Urinary bladder (tissue), 4 donors: ENCODE measurements at places on chromosomes 1 and 21. TPM values are rescaled to one million over a fixed set of nuclear protein-coding genes. Genes with fewer than 3 reads are reported as not detected.
A peak's percentile ranks its signal among the peaks of the same experiment; 100 is the strongest.

Gene FAM78B
- total RNA-seq, result 1.1 TPM

DNA sequence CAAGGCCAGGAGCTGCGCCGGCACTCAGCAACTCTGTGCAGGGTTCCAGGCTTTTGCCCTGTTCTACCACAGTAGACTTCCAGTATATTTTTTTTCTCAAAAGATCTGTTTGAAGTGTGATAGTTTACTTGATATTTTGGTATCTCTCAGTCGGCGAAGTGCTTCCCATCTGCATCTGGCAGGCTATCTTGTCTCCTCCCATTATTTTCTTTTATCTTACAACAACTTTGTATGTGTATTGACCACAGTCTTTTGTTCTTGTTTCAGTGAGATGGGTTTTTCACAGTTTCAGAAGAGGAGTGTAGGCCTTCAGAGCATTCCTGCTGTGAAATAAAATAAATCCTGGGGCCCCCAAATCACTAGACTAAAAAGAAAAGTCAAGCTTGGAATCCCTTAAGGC is 292.9 kb downstream of the PTGER3 start:
- DNase-seq, result no peak

DNA sequence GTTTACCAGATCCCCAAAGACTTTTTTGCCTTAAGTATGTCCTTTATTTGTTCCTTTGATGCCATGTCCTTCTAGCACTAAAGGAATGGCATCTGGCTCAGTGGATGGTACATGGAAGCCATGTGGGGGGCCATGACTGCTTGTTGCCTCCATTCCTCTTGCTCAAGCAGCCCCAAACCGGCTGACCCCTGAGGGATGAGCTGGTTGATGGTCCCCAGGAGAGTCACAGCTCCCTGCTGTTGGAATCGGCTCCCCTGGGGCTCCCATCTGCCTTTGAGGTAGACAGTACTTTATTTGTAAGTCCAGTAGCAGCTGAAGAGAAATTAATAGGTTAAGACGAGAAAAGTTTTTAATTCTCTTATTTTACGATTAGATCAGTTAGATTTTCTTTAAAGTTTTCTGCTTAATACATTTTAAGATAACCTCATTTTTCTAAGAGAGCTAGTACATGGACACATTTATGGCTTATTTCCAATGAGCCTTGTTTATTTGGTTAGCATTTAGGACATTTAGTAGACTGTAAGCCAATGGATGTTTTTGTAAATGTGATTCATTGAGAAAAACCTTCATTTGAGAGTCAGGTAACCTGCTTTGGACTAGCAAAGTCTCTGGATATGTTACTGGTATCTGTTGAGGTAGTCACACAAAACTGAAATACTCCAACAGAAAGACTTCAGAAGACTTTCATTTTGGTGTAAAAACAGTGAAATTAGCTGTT is 88.2 kb downstream of the CAMTA1 start:
- no peak for DNase-seq

GRCh38 chr1:26315874-26316850 is 1.6 kb upstream of the CD52 start:
- DNase-seq, result no peak

Gene OR2L3
- not detected for total RNA-seq

Gene NMNAT1
- 11.5 TPM for total RNA-seq

GRCh38 chr1:202135221-202135721 is 9.3 kb downstream of the ARL8A start:
- DNase-seq, result no peak

Gene DNAJC16
- 18.7 TPM for total RNA-seq

DNA sequence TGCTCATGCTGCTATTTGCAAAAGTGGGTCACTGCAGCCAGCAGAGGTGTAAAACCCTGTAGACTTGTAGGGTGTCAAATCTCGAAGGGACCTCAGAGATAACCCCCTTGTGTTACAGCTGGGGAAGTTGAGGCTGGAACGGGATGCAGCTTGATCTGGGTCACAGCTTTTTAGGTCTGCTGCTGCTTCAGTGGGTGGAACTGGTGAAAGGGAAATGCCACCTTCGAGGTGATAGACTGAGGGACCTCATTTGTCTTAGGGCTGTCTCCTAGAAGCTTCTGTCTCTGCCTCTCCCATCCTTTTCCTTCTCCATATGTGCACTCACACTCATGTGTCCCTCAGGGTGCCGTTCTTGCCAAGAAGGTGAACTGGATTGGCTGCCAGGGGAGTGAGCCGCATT is 35.4 kb downstream of the QSOX1 start:
- no peak for DNase-seq

GRCh38 chr1:11980676-11980972 is 380 bp downstream of the MFN2 start:
- DNase-seq, result no peak

GRCh38 chr1:219825355-219825754 is 103.0 kb downstream of the SLC30A10 start:
- no peak for DNase-seq

Gene COL11A1
- total RNA-seq, result 76.5 TPM

DNA sequence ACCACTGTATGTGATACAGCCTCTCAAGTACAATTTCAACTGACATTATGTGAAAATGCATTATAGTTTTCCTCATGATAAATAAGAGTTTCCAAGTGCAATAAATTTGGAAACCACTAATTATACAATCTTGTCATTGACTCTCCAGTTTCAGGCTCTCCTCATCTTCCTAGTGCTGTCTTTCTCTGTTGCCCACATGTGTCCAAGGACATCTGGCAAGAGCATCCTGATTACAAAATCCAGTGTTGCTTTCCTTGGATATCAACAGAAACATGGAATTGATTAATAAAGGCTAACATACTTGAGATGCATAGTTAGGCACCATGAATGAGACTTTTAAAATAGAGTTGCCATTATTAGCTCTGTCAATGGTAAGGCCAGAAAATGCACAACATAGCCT is 15.6 kb upstream of the MAP10 start:
- no peak for DNase-seq

Gene C1orf210
- 0.90 TPM for total RNA-seq

DNA sequence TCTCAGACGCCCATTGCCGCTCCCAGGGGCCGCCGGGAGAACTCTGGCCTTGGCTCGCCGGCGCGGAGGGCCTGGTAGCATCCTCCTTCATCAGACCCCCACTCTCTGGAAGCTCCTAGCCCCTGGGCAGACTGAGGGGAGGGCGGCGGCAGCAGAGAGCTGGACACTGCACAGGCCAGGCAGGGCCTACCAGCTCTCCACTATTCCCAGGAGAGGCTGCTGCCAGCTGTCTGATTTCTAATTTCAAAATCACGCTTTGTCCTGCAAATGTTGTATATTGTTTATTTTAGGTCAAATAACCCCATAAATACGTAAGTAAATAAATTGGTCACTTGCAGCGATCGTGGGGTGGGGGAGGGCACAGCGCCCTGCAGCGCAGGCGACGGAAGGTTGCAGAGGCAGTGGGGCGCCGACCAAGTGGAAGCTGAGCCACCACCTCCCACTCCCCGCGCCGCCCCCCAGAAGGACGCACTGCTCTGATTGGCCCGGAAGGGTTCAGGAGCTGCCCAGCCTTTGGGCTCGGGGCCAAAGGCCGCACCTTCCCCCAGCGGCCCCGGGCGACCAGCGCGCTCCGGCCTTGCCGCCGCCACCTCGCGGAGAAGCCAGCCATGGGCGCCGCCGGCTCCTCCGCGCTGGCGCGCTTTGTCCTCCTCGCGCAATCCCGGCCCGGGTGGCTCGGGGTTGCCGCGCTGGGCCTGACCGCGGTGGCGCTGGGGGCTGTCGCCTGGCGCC is at the start of gene MTARC1:
MTARC1 (plus strand) TSS at position 577 of the 732 bp plus-strand sequence; CDS start at position 609, 32 bp downstream.
- DNase-seq, result no peak

DNA sequence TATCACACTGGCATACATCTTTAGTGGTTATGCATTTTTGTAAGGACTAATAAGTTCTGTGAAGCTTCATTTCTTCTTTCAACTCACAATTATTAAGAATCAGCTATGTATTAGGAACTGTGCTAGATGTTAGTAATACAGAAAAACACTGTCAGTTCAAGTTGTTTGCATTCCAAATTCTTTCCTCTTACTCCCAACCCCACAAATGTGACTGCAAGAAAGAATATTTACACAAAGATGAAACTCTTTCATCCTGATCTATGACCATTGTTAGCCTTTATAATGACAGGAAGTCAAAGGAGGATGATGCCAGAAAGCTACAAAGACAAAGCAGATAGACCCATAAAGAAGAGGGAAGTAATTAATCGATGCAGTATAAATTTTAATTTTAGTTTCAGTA is 21.0 kb upstream of the GADD45A start:
- no peak for DNase-seq

Gene ARMH1
- total RNA-seq, result 1.4 TPM

GRCh38 chr1:16921391-16922185 is at the start of gene CROCC:
Gene CROCC (plus strand): TSS chr1:16921931. CDS start chr1:16922019, 88 bp downstream.
- peak; percentile 39 for DNase-seq

DNA sequence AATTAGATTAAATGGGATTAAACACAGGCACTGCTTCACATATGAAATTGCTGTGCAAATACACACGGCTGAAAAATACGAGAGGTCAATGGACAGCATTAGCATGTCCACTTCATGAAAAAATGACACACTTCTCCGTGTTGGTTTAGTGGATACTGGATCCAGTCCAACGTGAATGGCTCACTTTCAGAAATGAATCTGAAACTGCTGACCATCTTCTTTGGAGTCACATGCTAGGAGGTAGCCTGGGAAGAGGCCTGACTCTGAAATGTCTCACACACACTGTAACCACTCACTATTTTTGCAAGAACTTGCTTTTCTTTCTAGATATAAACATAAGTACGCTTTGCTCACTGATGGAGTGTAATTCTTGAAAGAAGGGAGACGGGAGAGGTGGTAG is 127.3 kb downstream of the HLCS start:
- no peak for DNase-seq

GRCh38 chr1:111990878-111991718 is 1.6 kb upstream of the KCND3 start:
- peak; percentile 43 for DNase-seq

- no peak for DNase-seq
These were observed 80.9 kb downstream of the PCBP3 start for GRCh38 chr21:45724345-45724961.

- DNase-seq, result no peak
These were observed 596.3 kb upstream of the CHRM3 start for GRCh38 chr1:238789916-238790667.

DNA sequence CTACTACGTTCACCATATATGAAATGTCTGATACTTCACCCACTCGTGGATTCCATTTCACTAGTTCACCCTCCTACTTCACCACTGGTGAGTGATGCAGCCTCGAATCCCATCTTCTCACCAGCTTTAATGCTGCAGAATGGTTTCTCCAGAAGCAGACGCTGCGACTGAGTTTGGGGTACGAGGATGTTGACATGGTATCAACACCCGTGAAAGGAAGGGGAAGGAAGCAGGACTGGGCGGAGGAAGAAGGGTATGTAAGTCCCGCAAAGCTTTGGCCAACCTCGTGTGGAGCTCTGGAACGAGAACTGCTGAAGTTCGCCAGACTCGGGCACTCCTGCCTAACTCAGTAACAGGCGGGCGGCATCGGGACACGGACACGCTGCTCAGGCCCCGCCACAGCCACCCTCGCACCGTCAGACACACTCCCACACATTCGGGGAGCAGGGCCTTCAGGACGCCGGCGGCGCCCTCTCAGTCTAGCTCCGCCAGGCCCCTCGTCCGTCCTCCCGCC is 833 bp upstream of the DIP2A start:
- no peak for DNase-seq

DNA sequence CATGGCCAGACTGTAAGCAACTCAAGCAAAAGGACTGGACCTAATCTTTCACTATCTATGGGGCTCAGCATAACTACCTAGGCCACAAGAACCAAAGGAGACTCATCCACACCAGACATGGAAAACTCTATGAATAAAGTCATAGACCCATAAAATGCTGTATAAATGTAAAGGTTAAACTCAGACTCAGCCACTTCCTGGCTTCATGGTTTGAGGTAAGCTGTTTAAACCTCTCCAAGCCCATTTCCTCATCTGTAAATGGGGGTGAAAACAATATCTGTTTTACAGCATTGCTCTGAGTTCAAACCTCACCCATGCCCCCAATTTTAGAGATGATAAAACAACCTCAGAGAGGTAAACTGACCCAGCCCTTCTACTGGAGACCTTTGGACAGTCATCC is 4.0 kb upstream of the SMIM12 start:
- no peak for DNase-seq

- no peak for DNase-seq
These were observed 18.2 kb upstream of the AJAP1 start for GRCh38 chr1:4636186-4636585.

DNA sequence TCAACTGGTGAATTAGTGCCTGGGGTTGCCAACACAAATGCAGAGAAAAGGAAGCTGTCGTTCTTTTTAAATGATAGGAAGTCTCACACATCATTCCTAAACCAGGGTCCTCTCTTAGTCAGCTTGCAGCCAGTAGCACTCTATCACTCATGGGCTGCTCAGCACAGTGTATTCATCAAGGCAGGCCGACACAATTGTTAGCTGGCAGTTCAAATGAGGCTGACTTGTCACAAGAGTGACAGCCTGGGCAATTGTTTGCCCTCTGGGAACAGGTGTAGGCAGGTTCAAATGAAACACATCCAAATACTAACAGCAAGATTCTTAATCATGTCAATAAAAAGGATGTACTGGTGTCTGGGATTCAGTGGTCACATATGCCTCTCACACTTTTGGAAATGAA is 76.9 kb downstream of the ERICH3 start:
- DNase-seq, result no peak

DNA sequence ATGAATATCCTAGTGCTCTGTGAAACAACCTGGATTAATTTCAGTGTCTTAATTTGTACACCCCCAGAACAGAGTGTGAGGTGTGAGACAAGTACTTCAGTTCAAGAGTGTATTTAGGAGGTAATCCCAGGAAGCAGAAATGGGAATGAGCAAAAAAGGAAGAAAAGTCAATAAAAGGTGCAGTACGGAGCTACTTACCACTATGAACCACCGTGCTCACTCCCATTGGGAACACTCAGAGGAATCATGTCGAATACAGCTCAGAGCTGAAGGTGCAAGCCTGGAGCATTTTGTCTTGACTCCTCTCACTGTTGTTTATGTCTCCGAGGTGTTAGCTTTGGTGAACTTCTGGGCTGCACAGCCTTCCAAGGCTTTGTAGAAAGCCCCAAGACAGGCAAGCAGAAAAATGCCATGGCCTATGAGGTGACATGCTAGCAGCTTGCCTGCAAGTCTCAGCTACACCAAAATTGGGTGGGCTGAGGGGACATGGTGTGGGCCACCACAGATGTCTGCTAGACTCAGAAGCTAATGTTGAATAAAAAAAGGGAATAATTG is 7.4 kb upstream of the SVBP start:
- no peak for DNase-seq

- DNase-seq, result no peak
These were observed 27.0 kb upstream of the PPP1R15B start for GRCh38 chr1:204438628-204439027.

DNA sequence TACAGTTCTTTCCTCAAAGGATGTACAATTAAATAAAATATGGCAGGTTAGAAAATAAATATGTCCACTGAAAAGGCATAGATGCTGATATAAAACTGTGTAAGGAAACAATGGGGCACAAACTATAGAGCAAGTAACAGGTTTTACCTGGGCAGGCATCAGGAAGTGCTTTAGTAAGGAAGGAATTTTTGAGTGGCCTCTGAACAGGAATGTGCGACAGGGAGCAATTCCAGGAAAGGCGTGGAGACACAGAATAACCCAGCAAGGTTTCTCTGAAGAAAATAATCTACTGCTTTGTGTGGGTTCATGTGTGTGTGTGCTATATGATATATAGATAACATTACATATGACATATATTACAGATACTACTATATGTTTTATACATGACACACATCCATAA is 128.4 kb downstream of the RGS21 start:
- DNase-seq, result no peak
